ENCODE measurements at places on chromosomes 3 and 15.

GRCh38 chr3:51679777-51680176 lies 8.7 kb downstream of the TEX264 start:
- DNase-seq = no peak

- no peak for DNase-seq
Measured at GRCh38 chr3:58266577-58266976, 29.0 kb downstream of the ABHD6 start.

GRCh38 chr3:65752636-65753035 lies 286.1 kb downstream of the MAGI1 start:
- no peak for DNase-seq

GRCh38 chr3:171133337-171133736 lies 106.8 kb upstream of the SLC2A2 start:
- no peak for DNase-seq

DNA sequence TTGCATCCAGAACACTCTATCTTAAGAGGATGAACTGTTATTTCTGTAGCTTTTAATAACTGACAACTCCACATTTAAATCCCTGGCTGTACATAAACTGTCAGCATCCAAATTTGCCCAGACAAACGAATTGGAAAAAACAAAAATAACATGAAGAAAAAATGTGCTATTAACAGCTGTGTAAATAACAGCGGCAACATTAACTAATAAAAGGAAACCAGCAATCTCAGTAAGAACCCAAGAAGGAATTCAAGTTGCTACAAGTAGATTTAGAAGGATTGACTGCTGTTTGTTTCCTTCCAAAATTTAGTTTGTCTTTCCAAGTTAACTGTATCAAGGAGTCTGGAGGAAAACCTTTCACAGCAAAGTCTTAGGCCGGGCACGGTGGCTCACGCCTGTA lies 550.6 kb upstream of the MDFIC2 start:
- DNase-seq = no peak

- DNase-seq = no peak
Measured at GRCh38 chr3:147257944-147258343, 148.4 kb downstream of the ZIC4 start.

GRCh38 chr15:65092911-65093792 lies 16.6 kb downstream of the KBTBD13 start:
- no peak for DNase-seq

- no peak for DNase-seq
Measured at GRCh38 chr15:42034628-42035434, 14.0 kb upstream of the PLA2G4E start.

- no peak for DNase-seq
Measured at GRCh38 chr3:14305324-14305723, 97.1 kb upstream of the SLC6A6 start.

DNA sequence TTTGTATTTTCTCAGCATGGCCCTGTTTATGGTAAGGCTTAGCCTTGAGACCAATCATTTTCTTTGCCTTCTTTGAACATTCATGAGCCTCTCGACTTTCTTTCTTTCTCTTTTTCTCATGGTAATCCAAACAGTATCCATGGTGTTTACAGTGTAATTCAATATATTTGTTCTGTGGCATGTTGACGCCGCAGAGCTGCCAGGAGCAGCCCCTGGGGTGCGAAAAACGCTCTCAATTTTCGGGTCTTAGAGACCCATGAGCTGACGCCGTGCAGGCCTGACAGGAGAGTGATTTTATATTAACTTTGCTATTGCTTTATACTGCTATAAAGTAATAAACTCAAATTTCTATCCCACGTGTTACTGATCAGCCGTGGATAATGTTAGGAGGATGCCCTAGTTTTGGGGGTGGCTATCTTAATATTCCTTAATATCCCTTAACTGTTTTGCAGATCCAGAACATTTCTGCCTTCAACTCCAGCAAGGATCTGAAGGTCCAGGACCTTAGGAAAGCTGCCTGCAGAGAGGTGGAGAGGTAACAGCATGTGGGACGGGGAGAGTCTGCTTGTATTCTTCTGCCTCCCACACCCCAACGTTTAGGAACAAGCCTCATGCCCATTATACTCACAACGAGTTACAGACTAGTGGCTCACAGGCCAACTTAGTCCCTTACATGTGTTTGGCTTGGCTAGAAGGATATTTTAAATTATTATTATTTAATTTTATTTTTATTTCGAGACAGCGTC lies 29.3 kb upstream of the MYO1E start:
- no peak for DNase-seq
